NCI-H187 (cell line): ENCODE measurements at places on chromosomes 2 and 18.

DNA sequence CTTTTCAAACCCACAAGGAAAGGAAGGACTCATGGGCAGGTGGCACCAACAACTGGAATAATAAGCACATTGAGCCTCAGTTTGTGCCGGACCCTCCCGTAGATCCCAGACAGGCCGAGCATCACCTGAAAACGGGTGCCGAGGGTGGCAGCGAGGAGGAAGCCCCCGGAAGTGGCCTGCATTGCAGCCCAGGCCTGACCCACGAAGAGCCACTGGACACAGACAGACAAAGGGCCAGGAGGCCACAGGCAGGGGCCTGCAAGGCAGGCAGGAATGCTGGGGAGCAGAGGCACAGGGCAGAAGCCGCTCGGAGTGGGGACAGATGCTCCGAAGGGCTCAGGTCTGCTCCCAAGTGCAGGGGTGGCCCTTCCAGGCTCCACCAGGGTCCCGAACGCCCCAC, 31.7 kb downstream of the MTERF4 start:
- no peak for DNase-seq

- no peak for DNase-seq
These were observed 5.1 kb downstream of the SLC35F6 start for GRCh38 chr2:26769089-26769761.

GRCh38 chr2:188114014-188114413, 177.7 kb upstream of the GULP1 start:
- DNase-seq: no peak

GRCh38 chr2:48034295-48034694, 128.0 kb upstream of the FBXO11 start:
- DNase-seq: no peak

- no peak for DNase-seq
These were observed 240.3 kb upstream of the ETAA1 start for GRCh38 chr2:67156796-67157195.

DNA sequence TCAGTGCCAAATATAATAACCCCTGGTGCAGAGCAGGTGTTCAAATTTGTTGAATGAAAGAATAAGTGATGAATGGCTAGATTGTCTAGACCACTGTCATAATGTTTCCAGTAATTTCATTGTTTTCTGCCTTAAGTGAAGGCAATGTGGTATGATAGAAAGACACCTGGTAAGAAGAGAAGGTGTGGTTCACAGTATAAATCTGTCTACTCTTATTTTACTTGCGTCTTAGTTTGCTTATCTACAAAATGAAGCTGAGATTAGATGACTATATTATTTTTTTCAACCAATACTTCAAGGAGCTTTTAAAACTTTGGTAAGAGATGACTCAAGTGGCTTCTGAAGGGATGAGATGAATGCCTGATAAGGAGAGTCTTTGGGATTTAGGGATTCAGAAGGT, 788.4 kb downstream of the EPHA4 start:
- no peak for DNase-seq

GRCh38 chr18:6836331-6836730, 106.8 kb downstream of the ARHGAP28 start:
- no peak for DNase-seq

DNA sequence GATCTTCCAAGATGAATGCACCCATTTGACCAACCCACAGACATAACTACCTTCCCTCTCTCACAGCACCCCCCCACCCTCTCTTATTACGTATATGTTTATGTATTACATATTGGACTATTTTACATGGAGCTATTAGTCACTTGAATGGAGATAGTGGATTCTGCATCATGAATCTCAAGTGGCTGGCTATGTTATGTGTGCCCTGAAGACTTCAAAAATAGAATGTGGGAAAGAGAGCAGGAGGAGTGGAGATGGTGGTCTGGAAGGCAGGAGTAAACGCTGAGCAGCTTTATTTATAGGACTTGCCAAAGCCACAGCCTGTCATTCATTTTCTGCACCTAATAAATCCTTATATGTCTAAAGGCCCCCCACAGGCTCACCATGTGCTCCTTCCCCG, 4.9 kb downstream of the ANTXR1 start:
- no peak for DNase-seq

GRCh38 chr2:149906886-149907285, 319.3 kb upstream of the MMADHC start:
- no peak for DNase-seq

GRCh38 chr2:11904029-11904428, 157.6 kb downstream of the LPIN1 start:
- no peak for DNase-seq

GRCh38 chr2:47525167-47525566, 122.2 kb downstream of the MSH2 start:
- no peak for DNase-seq

DNA sequence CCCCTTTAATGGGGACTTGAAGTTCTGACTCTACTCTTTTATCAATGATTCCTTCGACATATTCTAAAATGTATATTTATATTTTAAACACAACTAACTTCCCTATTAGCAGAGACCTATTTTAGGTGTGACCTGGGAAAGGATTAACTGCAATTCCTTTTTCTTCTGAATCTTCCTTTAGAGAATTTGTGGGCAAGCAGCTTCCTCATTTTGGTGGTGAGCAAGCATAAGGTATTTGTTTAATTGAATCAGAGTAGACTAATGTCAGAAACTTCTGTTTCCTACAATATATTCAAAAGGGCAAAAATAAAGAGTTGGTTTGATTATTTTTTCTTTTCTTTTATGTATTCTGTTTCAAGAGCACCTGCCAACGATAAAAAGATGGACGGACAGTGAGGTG, 237.0 kb downstream of the IKZF2 start:
- DNase-seq: no peak

GRCh38 chr2:122764014-122764413, 1008.6 kb downstream of the TSN start:
- no peak for DNase-seq

- DNase-seq: no peak
These were observed 38.8 kb downstream of the ADAM23 start for GRCh38 chr2:206482123-206482522.

GRCh38 chr18:78913395-78913794, 66.2 kb upstream of the SALL3 start:
- no peak for DNase-seq

GRCh38 chr18:10896851-10897250, 252.5 kb downstream of the PIEZO2 start:
- DNase-seq: no peak

- no peak for DNase-seq
These were observed 2.1 kb upstream of the GAREM2 start for GRCh38 chr2:26170795-26171194.

GRCh38 chr2:235896061-235896460, 272.1 kb downstream of the GBX2 start:
- no peak for DNase-seq

- no peak for DNase-seq
These were observed 114.1 kb upstream of the OTOS start for GRCh38 chr2:240254337-240255164.

DNA sequence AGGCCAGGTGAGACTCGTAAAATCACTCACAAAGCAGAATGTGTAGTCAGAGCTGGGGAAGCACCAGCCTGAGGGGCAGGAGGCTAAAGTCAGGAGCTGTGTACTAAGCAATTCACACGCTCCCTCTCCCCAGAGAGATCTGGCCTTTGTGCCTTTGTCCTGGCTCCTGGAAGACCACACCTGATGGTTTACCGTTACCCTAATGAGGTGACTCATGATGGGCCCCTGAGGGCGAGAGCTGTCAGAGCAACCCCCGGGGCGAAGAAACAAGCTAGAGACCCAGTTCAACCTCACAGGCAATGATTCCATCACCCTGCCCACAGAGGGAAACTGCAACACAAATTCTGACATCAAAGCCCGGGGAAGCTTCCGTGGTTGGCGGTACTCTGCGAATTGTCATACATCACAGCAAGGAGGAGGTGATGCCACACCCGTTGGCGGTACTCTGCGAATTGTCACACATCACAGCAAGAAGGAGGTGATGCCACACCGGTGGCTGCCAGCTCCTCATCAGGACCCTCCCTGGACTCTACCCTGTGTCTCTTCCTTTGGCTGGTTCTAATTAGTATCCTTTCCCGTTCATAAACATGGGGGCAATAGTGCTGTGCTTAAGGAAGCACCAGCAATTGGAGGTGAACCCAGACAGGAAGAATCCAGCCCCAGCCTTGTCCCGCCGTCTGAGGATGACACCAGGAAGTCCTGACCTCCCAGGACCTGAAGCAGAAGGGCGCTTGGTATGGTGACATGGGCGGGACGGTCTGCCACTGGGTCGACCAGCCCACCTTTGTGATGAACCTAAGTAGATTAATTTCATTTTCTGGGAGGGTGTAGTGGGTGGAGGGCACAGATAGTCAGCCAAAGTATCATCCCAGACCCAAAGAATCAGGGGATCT, 30.5 kb downstream of the B3GNT7 start:
- DNase-seq: no peak

DNA sequence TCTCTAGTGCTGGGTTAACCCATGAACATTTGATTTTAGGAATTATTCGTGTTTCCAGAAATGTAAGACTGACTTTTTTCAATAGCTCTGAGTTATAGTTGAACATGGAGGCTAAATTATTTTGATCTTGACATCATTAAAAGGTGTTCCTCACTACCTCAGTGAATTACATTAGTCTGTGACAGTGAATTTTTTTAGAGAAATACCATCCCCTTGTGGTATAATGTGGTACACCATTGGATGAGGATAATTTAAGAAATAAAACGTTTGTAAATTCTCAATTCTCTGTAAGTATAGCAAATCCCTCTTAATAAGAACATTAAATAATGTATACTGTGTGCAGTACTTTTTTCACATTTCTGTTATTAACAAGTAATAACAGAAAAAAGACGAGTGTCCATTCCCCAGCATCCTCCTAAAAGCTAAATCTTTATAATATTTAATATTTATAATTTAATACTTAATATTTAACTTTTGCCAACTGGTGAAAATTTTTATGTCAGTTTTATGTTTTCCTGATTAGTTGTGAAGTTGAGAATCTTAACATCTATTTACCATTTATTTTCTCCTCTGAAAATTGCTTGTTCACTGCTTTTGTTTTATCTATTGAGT, 70.3 kb upstream of the CWC22 start:
- DNase-seq: no peak

DNA sequence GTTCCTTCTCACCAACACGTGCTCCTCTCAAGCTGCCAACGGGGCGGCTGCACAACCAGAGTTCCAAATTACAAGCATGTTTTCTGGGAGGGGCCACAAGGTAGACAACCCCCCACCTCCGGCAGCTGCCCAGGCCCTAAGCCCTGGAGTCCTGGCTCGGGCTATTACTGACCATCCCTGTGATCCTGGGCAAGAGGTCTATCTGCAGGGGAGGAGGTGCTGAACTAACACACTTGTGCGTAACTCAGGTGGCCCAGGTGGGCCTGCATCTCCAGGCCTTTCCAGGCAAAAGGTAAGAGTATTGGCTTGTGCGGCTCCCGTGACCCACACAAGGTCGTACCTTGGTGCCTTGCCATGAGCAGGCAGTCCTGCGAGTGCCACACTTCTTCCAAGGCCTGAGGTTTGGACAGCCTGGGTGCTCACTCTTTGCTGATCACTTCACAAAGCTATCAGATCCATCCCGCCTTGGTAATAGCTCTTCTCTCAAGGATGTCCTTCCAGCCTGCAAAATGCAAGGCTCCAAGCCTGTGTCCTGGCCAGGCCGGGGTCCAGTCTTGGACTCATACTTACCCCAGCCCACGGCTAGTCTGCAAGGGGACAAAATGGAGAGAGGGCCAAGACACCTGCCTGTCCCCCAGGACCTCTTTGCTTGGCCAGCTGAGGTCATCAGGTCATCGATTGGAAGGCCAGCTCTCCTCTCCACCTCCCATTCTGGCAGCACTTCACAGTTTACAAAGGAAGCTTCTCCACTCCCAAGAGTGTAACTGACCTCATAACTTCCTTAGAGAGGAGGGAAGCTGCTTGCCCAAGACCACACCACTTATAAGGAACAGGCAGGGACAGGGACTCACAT, 33.9 kb downstream of the ADRA2B start:
- DNase-seq: no peak

DNA sequence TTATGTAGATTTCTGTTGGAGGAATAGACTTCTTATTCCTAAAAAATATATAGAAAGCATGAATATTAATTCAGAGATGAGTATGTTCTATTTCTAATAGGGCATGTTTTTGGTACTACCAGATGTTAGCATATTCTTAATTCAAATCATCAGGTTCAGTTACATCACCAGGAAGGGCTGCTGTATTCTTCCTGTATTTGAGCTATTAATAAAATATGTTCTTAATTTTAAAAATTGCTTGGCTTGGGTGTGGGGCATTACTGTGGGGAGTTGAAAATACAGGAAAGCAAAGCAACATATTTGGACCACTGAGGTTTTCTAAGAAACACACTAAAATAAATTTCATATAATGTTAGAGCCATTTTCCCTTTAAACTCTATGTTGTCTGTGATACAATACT, 343.0 kb downstream of the EPHA4 start:
- no peak for DNase-seq

DNA sequence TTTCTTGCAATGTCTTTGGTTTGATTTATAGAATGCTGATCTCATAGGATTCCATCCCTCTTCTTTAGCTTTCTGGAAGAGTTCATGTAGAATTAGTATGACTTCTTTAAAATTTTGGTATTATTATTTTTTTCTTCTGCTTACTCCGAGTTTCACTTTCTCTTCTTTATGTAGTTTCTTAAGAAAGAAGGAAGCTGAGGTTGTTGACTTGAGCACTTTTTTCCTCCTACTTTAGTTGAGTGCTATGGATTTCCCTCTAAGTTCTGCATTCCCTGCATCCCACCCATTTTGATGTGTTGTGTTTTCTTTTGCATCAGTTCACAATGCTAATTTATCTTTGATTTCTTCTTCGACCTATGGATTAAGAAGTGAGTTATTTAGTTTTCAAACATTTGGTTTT, 78.9 kb upstream of the SPRED2 start:
- DNase-seq: no peak

GRCh38 chr2:127610561-127610960, 35.4 kb upstream of the GPR17 start:
- no peak for DNase-seq

DNA sequence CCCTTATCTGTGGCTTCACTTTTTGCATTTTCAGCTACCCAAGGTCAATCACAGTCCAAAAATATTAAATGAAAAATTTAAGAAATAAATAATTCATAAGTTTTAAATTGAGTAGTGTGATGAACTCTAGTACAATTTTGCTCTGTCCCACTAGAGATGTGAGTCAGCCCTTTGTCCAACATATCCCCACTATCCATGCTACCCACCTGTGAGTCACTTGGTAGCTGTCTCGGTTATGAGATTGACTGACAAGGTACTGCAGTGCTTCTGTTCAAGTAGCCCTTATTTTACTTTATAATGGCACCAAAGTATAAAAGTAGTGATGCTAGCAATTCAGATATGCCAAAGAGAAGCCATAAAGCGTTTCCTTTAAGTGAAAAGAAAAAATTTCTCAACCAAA, 28.8 kb downstream of the ADCY3 start:
- no peak for DNase-seq

- no peak for DNase-seq
These were observed 16.8 kb downstream of the TPGS2 start for GRCh38 chr18:36811955-36812354.

DNA sequence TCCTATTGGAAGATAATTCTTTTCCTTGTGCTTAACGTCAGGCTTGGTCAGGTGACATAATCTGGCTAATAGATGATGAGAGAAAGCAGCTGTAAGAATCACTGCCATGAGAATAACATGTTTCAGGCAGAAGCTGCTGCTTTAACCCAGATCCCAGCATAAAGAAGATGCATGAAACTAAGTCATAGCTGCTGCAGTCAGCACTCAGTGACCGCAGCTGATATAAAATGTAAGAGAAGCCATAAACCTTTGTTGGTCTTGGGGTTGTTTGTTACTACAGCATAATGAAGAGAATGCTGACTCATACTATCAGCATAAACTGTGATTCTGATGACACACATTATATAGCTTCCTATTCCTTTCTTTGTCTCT, 274.3 kb upstream of the TRIB2 start:
- no peak for DNase-seq

- no peak for DNase-seq
These were observed 32.1 kb downstream of the MARCHF7 start for GRCh38 chr2:159744363-159744762.
